CD4-positive, alpha-beta T cell treated with Interleukin-12 subunit alpha and Interleukin-12 subunit beta, for 1 hour (primary cell): ENCODE measurements at places on chromosomes 5 and 9.

- no peak for DNase-seq
Measured at GRCh38 chr5:60285910-60286309, 392.4 kb upstream of the PDE4D start.

DNA sequence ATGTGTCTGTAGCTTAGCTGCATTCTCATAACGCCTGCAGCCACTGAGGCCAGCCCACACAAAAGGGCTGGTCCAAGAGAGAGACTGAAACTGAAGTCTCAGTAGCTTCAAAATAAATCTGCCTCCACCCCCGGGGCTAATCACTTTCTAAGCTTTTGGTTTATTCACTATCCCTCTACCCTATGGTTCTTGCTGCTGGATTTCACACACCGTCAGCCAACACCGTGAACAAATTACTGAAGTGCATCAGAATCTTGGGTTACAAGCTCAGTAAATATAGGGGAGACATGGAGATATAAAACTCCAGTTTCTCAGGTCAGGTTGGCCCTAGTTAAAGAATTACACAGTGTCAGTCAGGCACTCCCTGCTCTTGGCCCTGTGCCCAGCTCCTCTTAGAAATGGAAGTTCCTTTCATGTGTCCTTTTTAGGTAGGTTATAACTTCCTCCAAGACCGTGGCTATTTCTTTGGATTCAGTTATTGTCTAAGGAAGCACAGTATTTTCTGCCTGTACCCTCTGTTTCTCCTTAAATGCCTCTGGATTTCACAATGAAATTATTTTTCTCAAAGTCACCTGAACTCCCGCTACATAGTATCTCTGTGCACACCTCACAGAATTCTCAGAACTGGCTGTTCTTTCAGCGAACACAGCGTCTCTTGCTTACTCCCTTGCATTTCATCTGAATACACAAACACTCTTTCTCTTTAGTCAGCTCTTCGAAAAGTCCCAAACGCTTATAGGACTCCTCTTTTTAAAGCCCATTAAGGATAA lies 112.5 kb downstream of the FAM174A start:
- DNase-seq, result peak; percentile 15

DNA sequence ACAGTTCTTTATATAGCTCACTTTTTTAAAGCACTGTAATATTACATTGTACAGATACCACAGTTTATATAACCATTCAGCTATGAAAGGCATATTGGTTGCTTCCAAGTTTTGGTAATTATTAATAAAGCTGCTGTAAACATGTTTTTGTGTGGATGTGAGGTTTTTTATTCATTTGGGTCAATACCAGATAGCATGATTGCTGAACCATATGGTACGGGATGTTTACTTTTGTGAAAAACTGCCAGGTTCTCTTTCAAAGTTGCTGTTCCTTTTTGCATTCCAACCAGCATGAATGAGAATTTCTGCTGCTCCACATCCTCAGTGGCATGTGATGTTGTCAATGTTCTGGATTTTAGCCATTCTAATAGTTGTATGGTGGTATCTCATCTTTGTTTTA lies 439.6 kb upstream of the NMUR2 start:
- DNase-seq, result no peak

DNA sequence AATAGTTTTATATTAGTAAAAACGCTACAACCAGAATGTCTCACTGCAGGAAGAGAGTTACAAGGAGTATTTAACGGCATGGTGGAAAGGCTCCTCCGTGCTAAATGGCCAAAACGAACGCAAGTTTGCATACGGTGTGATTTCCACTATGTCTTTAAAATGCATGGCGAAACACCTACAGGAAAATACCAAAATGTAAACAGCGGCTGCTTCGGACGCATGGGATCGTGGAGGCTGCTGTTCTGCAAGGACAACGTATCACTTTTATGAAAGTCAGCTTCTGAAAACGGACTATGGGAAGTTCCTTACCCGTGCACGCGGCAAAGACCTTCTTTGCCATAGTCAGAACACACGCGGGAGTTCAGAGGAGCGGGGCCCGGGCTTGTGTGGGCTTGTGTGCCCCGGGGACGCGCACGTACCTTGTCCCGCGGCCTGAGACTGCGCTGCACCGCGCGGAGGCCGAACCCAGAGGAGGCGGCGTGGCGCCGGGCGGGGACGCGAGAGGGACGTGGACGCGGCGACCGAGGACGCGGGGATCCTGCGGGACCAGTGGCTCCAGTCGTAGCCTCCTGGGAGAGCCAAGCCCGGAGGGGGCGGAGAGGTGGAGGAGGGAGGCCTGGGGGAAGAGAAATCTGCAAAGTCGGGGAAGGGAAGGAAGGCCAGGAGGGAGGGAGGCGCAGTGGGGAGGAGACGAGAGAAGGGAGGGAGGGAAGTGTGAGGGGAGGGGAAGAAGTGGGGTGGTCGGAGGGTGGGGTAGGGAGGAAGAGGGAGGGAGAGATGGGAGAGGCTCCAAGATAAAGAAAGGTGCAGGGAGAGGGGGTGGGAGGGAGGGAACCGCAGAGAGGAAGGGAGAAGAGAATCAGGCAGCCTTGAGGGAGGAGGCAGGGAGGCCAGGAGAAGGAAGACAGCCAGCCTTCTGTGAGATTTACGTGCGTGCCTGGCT lies at the start of gene CMBL:
TSS of gene CMBL (minus strand) at position 697 of the 943 bp plus-strand sequence. CDS start 17,140 bp downstream, outside the sequence.
- peak; percentile 6 for DNase-seq

- DNase-seq, result no peak
Measured at GRCh38 chr9:111812337-111812736, 17.6 kb upstream of the SHOC1 start.

GRCh38 chr9:117564839-117565238 lies 139.4 kb upstream of the TLR4 start:
- no peak for DNase-seq

GRCh38 chr5:57324861-57325260 lies 151.0 kb downstream of the GPBP1 start:
- no peak for DNase-seq

DNA sequence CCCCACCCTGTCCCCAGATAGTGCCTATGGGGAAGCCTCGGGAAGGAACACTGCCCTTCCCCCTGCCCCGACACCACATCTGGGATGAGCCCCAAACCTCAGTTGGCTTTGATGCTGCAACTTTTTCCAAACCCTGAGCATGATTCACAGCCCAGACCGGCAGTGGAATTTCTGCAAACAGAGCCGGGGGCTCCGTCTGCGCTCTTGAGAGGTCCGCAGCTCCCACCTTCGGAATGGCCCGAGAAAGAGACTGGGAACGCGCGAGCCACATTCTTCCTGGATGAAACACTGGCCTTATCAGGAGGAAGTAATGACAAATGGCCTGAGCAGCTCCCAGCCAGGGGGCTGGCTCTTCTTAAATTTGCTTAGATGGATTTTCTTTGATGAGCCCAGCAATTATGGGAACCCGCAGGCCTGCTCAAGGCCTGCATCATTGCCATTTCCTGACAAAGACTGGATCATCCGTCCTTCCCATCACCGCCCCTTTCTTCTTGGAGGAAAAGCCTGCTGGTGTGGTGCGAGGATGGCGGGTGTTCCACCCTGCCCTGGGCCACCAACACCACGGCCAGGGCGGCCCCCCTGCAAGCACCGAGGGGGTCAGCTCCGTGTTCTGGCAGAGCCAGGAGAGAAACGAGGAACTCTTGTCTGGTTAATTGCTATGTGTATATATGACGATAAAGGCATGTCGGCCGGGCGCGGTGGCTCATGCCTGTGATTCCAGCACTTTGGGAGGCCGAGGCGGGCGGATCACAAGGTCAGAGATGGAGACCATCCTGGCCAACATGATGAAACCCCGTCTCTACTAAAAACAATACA lies 38.8 kb upstream of the COL5A1 start:
- DNase-seq, result no peak

DNA sequence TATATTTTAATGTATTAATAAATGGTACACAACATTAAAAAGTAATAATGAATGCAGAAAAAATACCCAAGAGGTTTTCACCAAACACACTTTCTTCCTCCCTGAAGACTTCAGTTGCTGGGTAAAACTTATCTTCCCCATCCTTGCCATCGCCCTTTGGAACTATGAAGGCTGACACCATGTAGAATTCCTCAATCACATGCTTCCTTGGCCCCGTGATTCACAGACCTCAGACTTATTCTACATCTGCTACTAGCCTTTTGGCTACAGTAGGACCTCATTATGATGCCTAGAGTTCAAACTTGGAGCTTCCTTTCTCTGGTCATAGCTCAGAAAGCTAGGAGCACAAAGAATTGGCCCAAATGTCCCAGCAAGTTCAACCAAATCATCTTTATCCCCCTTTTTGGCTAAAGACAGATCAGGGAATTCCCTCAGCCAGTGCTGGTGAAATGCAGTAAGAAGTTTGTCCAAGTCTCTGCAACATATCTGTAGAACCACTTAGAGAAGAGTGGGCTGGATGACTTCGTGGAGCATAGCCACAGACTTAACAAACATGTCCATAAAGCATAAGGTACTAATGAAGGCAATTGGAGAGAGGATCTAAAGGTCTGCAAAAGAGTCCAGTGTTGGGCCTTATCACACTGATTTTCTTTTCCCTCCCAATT lies 253.5 kb downstream of the SEC61B start:
- no peak for DNase-seq

DNA sequence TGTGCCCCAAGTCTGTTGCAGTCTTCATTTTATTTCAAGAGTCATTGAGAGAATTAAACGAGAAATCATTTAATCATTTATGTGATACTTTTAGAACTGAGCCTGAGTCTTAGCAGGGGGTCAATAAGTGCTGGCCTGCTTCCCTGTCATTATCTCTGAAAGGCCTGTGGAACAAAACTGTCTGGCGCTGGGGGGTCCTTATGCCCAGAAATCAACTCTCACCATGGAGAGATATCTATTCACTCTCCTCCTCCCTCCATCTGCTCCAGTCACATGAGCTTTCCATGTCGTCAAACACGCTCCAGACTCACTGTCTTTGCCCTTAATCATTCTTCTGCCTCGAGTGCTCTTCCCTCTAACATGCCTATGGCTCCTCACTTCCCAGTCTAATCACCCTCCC lies 136.8 kb downstream of the ESM1 start:
- no peak for DNase-seq

- no peak for DNase-seq
Measured at GRCh38 chr5:136135536-136135935, 2.9 kb downstream of the SMAD5 start.

DNA sequence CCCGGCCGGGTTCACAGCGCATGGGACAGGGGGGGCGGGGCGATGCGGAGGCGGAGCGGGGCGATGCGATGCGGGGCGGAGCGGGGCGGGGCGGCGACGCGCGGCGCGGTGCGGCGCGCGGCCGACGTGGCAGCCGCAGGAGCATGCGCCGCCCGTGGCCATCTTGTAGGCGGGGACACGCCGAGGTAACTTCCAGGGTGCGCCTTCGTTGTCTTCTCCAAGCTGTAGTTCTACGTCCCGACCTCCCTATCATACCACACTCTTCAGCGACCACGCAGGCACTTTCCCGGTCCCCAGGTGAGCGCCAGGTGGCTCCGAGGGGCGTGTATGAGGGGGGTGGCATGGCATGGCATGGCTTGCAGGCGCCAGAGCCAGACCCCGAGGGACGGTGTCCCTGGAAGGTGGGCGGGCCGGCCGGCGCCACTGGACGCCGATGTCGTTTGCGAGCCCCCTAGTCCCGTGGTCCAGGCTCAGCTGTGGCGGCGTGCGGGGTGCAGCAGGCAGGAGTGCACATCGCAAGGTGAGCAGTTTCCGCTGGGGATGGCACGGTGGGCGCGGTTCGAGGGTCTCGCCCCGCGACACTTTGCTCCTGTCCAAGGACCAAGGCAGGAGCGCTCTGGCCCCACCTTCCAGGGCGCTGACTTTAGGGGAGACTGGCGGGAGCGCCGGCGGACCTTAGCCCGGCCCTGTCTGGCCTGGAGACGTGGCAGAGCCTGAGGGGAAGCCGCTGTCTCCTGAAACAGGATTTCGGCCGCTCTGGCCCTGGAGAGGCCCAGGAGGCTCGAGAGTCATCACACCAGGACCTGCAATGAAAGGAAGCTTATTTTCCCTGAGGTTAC lies at the start of gene PRRC1:
TSS of gene PRRC1 (plus strand) at position 161 of the 839 bp plus-strand sequence. CDS start 5,840 bp downstream, outside the sequence.
- peak; percentile 83 for DNase-seq

DNA sequence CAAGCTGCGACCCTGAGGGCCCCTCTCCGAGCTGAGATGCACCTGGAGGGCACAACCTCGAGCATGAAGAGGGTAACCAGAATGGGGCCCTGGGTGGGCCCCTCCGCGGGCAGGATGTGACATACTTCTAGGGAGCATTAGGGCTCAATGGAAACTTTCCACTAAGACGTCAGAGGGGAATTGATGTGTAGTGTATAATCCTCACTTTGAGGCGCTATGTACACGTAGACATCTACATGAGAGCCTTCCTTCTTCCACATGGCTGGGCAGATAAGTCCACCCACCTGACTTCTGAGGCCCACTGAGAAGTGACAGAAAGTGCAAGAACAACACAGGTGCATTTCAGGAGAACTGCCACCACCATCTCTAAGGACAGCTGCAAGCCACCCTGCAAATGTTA lies 61.0 kb downstream of the DAP start:
- DNase-seq, result no peak

- no peak for DNase-seq
Measured at GRCh38 chr9:27548055-27548741, 18.6 kb upstream of the MOB3B start.

- no peak for DNase-seq
Measured at GRCh38 chr5:173281910-173282309, 46.3 kb downstream of the STC2 start.

DNA sequence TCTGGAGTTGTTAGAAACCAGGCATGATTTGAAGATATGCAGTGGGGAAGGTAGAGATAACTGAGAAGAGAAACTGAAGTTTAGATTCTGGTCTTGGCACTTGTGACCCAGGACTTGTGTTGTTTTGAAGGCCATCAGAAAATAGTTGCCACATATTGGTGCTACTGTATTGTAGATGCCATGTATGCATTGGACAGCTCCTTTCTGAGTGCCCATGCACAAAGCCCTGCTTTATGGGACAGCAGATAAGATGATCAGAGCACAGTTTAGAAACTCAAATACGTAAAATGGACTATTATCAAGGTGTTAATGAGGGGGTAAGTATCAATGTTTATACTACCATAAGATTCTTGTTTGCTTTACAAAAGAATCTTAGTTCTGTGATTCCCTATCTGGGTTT lies 84.9 kb downstream of the KIF4B start:
- no peak for DNase-seq

DNA sequence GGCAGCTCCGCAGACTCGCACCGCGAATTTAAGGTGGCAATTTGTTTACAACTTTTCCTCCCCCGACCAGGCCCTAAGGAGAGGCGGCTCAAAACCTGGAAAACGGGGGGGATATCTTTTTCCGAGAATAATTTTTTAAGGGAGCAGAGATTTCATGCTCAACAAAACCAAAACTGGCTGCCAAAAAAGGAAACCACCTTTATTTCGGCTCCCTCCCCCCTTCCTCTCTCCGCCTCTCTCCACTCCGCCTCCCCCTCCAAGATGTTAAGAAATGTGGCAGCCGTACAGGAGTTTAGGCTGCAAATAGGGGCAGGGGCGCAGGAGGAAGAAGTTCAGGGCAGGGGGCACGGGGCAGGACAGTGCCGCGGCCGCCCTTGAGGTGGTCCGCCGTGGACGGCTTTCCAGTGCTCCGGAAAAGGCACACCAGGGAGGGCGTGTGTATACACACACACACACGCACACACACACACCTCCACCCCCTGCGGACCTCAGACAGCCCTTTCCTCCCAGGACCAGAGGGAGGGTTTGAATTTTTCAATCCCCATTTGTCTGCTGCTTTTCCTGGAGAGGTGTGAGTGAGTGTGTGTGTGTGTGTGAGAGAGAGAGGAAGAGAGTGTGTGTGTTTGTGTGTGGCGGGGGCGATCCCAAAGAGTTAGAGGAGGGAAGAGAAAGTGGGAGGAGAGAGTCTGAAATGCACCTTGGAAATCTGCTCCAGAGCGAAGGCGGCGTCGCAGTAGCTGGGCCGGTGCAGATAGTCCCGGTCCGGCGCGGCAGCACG lies 9.1 kb downstream of the PTCH1 start:
- peak; percentile 56 for DNase-seq
